GM18507 (cell line): ENCODE measurements at places on chromosomes 16 and 17.

DNA sequence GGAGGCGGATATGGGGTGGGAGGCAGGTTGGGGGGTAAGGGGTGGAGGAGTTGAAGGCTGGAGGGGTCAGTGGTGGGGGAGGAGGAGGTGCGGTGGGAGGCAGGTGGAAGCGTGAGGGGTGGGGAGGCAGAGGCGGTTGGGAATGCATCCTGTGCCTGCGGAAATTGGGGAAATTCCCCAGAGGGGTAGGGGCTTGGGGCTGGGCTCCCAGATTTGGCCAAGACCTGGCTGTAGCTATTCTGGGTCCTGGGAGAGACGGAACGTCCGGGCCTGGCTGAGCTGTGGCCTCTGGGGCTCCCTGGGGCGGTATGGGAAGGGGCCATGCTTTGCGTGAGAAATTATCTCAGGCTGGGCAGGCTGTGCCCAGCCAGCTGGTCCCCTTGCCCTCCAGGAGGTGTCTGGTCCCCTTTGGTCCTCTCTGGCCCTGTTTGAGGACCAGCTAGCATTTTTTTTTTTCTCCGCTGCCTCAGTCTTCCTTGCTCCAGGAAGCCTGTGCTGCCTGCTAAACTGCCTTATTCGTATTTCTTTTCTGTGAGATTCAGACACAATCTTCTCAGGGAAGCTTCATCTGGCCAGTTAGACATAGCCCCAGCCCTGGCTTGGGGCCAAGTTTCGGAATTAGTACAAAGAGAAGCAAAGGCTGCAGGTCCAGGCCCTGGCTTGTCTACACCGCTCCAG lies 7.3 kb upstream of the TRPV2 start:
- DNase-seq = peak; percentile 80

- DNase-seq = no peak
These were observed 24.1 kb upstream of the CDYL2 start for GRCh38 chr16:80828495-80828894.

DNA sequence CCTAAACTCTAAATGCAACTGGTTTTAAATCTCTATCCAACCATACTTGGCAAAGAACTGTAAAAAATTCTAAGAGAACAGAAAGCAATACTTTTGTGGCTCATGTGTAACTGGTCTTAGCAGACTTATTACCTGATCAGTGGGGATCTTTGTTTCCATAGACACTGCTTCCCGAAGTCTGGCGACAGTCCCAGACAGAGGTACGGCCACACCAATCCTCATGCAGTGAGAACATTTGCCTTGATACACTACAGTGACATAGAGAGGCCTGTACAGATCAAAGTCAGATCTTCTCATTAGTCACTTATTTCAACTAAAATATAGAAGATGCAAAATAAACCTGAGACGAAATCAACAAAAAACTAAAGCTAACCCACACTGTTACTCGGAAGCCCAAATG lies 43.9 kb downstream of the USP31 start:
- DNase-seq = no peak

DNA sequence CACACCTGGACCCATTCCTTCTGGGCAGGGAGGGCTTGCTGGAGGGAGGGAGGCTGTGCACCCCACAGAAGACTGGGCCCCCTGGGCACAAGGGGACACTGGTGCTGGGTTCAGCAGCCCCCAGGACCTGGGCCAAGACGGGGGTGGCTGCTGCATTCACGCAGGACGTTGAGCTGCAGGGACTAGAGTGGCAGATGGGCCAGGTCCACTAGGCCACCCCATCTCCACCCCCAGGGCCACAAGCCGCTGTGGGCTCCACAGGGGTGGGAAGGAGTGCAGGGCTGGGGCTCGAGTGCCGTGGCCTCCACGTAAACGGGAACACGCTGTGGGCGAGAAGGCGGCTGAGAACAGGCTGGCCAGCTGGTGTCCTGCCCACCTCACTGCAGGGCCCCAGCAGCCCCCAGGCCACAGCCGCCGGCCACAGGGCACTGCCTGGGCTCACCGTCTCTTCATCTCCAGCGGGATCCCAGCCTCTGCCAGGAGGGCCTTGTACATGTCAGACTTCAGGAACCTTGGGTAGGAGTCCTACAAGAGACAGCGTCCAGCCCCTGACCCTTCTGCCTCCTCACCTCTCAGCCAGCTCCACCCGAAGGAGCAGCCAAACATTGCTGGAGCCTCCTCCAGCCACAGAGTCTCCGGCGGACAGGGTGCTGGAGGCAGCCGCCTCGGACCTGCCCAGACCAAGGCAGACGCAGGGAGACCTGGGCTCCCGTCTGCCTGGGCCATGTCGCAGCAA lies 6.5 kb downstream of the RGS11 start:
- no peak for DNase-seq

- no peak for DNase-seq
These were observed 19.1 kb upstream of the NCBP3 start for GRCh38 chr17:3865176-3865575.

GRCh38 chr17:41073676-41074075 lies 8.0 kb upstream of the KRTAP2-4 start:
- no peak for DNase-seq

DNA sequence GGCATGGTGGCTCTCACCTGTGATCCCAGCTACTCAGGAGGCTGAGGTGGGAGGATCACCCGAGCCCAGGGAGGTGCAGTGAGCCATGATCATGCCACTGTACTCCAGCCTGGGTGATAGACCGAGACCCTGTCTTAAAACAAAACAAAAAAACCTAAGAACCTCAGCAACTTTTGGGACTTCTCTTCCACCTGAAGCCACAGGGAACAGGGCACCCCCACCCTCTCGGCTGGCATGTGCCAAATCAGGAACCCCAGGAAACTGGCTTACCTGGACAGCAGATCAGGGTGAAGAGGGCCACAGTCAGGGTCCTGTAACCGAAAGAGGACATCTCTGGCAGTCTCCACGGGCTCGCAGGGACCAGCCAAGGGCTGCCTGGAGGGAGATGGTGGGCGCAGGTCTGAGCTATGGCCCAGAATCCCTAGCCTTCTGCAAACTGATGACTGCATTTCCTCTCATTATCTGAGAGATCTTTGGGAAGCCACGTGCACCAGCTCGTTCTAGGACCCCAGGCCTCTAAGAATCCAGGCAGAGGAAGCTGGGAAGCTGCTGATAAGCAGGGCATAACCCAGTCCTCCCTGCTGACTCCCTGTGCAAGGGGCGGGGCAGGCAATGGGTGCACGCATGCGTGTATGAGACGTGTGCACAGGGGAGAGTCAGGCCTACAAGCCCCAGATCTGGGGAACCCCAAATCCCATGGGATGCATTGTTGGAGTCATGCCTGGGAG lies 8.4 kb downstream of the PRR29 start:
- DNase-seq = no peak

DNA sequence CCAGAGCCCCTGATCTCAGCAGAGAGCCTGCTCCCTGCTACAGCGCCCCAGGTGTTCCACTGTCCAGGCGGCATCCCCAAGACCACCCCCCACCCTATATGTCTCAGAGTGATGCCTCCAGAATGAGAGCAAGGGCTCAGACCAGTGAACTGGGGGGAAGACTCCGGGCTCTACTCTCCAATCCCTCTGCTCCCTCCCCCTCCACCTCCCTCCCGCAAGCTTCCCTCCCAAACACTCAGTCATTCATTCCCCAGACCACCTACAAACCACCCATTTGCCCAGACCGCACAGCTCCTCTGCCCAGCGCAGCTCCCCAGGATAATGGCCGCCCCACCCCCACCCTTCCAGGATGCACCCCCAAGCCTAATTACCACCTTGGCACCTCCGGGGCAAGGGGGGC lies 59.4 kb upstream of the TAC4 start:
- no peak for DNase-seq

- DNase-seq = no peak
These were observed 42.2 kb upstream of the GSE1 start for GRCh38 chr16:85570735-85571562.

DNA sequence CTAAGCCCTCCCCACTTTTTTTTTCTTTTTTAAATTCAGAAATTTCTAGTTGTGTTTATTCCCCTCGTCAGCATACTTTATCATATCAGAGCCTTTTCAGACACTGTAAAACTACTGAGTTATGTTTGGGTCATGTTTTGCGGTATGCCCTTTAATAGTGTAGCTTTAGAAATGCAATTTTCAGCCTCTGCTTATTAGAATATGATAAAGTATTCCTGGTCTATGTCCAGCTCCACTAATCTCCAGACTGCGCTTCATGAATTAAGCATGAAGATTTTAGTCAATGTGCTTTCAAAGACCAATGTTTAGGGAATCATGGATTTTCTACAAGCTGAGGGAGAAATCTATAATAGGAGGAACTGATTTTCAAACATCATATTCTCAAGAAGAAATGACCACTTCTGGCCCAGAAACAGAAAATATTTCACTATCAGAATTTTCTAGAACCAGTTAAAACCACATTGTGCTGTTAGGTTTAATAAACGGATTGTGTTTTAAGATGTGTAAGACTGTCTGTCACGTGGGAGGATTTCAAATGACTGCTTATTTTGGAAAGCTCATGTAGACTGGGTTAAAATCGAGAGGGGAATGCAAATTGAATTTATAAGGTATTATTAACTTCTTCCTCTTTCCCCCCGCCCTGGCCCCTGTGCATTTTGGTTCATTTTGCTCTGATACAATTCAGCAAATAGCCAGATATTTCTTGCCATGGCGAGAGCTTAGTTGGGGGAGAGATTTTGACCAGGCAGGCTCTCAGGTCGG lies 498.5 kb downstream of the WWOX start:
- no peak for DNase-seq

GRCh38 chr16:2244926-2245795 lies 6.2 kb downstream of the ECI1 start:
- DNase-seq = no peak

GRCh38 chr17:27494192-27495091 lies 38.2 kb downstream of the KSR1 start:
- DNase-seq = no peak

DNA sequence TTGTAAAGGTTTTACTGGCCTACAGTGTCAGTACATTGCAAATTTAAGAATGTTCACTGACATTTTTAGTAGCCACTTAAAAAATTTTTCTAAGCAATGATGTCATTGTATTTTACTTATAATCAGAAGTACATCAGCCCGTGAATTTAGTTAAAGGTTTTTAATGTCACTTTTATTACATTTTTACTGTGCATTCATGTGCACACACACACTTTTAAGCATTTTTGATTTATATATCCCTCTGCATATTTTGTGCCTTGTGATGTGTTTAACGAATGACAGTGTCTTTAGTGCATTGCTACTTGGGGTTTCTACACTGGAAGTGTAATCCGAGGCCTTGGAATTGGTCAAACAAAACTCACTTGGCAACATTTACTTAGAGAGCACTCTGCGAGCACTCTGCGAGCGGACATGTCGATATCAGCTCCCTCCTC lies 190.4 kb downstream of the WWOX start:
- DNase-seq = no peak

DNA sequence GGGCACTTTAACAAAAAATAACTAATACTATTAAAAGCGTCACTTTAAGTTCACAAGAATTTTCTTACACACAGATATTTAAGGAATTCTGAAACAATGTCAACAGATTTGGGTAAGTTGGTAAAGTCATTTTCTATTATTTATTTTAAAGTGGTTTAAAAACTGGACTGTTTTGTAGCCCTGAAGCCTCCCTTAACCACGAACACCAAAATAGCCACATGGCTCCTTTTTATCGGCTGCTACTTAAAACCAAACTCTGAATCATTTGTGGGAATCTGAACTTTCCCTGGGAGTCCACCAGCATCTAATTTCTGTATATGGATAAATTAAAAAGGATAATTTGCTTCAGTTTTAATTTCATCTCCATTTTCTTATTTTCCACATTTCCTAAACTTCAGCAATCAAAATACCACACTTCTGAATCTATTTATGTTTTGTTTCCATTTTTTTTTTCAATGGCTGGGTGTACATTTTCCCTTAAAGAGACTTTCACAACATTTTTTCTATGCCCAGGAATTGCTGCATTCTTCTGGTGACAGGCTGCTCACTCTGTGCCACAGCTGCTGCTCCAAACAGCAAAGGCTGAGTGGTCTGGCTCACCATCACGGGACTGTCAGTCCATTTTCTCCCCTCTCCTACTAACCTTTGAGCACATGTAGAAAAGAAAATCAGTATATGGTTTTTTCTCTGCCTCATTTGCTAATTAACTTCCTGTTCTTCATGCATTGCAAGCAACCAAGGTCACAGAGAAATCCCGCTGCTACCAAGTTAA lies 255.5 kb upstream of the KCNJ16 start:
- no peak for DNase-seq

- peak; percentile 29 for DNase-seq
These were observed 52.7 kb downstream of the SREBF1 start for GRCh38 chr17:17783825-17784656.

GRCh38 chr17:40151414-40151963 lies 11.2 kb downstream of the CASC3 start:
- no peak for DNase-seq

DNA sequence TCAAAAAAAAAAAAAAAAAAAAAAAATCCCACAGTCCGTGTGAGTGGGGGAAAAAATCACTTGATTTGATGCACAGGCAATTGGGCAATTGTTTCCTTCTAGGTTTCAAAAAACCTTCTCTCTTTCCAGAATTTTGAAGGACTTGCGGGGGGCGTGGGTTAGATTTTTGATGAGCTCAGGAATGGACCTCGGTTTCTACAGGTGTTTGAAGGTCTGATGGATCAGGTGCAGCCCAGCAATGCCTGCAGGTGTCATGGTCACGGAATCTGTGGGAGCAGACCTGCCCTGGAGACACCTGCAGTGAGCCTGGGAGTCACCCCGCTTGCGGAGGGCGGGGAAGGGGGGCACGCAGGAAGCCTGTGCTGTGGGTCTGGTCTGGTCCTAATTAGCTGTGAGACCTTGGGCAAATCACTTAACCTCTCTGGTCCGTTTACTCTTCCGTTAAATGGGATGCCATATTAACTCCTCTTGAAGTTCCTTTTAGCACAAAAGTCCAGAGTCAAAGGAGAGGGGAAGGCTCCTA lies 174.2 kb downstream of the IRF8 start:
- DNase-seq = no peak

DNA sequence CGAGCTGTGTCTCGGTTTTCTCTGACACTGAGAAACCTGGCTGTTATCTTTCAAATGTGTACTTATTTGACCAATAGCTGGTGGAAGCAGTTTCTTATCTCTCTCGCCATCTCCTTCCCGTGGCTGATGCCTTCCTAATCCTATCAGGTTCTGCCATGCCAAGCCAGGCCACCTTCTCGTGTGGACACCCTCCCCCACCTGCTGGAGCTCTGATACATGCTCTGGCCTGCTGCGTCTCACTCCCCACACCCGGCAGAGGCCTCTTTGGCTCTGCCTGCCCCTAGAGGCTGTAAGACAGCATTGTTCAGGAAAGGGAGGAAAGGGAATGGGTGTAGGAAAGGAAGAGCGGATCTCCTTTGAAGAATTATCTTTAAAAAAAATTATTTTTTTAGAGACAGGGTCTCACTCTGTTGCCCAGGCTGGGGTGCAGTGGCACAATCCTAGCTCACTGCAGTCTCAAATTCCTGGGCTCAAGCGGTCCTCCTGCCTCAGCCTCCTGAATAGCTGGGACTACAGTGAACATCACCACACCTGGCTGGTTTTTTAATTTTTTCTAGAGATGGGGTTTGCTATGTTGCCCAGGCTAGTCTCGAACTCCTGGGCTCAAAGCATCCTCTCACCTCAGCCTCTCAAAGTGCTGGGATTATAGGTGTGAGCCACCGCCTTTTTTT lies 7.5 kb upstream of the ARMC5 start:
- no peak for DNase-seq

GRCh38 chr17:79890706-79891105 lies 51.5 kb upstream of the CBX4 start:
- no peak for DNase-seq

GRCh38 chr16:9316615-9317014 lies 225.2 kb downstream of the HAPSTR1 start:
- no peak for DNase-seq

- no peak for DNase-seq
These were observed 77.1 kb downstream of the CRISPLD2 start for GRCh38 chr16:84896847-84897246.

- DNase-seq = no peak
These were observed 262.4 kb downstream of the CNTNAP4 start for GRCh38 chr16:76539609-76540008.
